Peyer's patch (tissue), 4 donors: ENCODE measurements at places on chromosomes 6 and 20. TPM values are rescaled to one million over a fixed set of nuclear protein-coding genes. Genes with fewer than 3 reads are reported as not detected.
A peak's percentile ranks its signal among the peaks of the same experiment; 100 is the strongest.

Gene TMEM14B
- total RNA-seq: 86.7 TPM

Gene HLA-DQB1
- 18.2 TPM for total RNA-seq

Gene HTR1E
- total RNA-seq: not detected

Gene MDFI
- 2.4 TPM for total RNA-seq

Gene FOXA2
- total RNA-seq: 9.1 TPM

Gene TSBP1
- not detected for total RNA-seq

- H3K36me3 ChIP-seq: no peaks in the 10 kb centered on the region
- DNase-seq: peak; percentile 16
- H3K4me3 ChIP-seq: no peak overlapping the region
These were observed 20.6 kb upstream of the BHLHE23 start for GRCh38 chr20:63027221-63027921.

GRCh38 chr6:104958178-104959025, 1.5 kb downstream of the LIN28B start:
- H3K36me3 ChIP-seq: no peaks in the 10 kb centered on the region
- H3K27ac ChIP-seq: no peak overlapping the region
- H3K4me1 ChIP-seq: no peaks in the 10 kb centered on the region
- H3K4me3 ChIP-seq: no peak overlapping the region
- no peaks in the 10 kb centered on the region for H3K27me3 ChIP-seq

DNA sequence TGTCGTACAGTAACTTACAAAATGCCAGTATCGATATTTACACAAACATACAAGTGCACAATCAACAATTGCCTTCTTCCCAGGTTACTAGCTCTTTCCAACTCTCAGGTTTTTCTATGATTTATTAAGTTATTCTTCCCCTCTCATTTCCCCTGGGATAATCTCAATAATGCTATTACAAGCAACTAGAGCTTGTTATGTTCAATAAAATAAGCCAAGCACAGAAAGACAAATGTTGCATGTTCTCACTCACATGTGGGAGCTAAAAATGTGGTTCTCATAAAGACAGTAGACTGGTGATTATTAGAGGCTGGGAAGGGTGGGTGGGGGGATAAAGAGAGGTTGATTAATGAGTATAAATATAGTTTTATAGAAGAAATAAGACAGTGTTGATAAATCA, 577.1 kb downstream of the HACE1 start:
- H3K4me3 ChIP-seq: no peak overlapping the region
- H3K27me3 ChIP-seq: no peaks in the 10 kb centered on the region
- H3K36me3 ChIP-seq: no peaks in the 10 kb centered on the region

DNA sequence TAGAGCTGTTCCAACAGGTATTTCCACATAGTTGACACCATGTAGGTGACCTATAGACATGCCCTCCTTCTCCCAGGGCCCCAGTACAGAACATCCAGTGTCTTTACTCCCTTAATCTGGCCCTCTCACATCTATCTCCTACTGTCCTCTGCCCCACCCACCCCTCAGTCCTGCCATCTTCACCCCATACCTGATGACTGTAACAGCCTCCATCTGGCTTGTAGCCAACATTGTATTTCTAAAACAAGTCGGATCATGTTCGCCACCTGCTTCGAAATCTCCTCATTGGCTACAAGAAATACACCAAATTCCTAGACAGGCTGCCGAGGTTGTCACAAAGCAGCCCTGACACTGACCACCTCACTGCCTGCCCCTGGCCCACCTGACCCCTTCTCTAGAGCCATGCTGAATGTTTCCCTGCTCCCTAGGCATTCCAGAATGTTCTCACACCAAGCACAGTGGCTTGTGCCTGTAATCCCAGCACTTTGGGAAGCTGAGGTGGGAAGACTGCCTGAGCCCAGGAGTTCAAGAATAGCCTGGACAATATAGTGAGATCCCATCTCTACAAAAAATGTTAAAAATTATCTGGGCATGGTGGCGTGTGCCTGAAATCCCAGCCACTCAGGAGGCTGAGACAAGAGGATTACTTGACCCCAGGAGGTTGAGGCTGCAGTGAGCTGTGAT, 6.0 kb downstream of the ZC3H12D start:
- no peaks in the 10 kb centered on the region for H3K36me3 ChIP-seq
- no peak for DNase-seq
- H3K27ac ChIP-seq: no peak overlapping the region
- H3K27me3 ChIP-seq: no peaks in the 10 kb centered on the region

GRCh38 chr6:31874836-31875572, 3.8 kb downstream of the SLC44A4 start:
- H3K36me3 ChIP-seq: no peaks in the 10 kb centered on the region
- DNase-seq: no peak
- H3K27me3 ChIP-seq: no peaks in the 10 kb centered on the region
- H3K4me3 ChIP-seq: no peak overlapping the region

DNA sequence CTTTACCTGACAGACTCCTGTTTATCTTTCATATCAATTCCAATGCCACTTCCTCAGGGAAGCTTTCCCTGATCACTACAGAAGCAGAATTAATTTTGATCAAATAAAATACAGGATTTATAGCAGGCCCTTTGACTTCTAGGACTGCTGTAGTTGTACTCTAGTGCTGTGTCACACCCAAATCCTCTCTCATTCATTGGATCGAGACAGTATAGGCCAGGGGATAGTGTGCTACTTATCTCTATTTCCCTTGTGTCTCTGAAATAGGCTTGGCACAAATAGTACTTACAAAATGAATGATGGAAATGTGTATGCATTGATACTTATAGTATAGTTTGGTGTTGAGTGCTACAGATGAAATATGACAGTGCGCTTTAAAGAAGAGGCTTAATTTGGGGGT, 19.8 kb downstream of the RALY start:
- no peak for DNase-seq
- H3K36me3 ChIP-seq: no peaks in the 10 kb centered on the region
- H3K27me3 ChIP-seq: no peaks in the 10 kb centered on the region
- H3K4me3 ChIP-seq: no peak overlapping the region

- no peak overlapping the region for H3K4me3 ChIP-seq
- no peak for DNase-seq
- no peaks in the 10 kb centered on the region for H3K27me3 ChIP-seq
- no peak overlapping the region for H3K27ac ChIP-seq
These were observed 29.5 kb downstream of the MTHFD1L start for GRCh38 chr6:150894935-150895552.

GRCh38 chr6:136846046-136846445, 23.7 kb downstream of the PEX7 start:
- H3K27ac ChIP-seq: no peak overlapping the region
- H3K4me3 ChIP-seq: no peak overlapping the region
- H3K36me3 ChIP-seq: no peaks in the 10 kb centered on the region
- no peaks in the 10 kb centered on the region for H3K4me1 ChIP-seq
- no peaks in the 10 kb centered on the region for H3K27me3 ChIP-seq
